Activated CD8-positive, alpha-beta memory T cell treated with anti-CD3 and anti-CD28 coated beads, Interleukin-2, amount 50 U/mL, for 48 hours (primary cell): ENCODE measurements at places on chromosomes 12 and 14.

- DNase-seq = no peak
Measured at GRCh38 chr12:130920119-130920703, 33.5 kb upstream of the ADGRD1 start.

DNA sequence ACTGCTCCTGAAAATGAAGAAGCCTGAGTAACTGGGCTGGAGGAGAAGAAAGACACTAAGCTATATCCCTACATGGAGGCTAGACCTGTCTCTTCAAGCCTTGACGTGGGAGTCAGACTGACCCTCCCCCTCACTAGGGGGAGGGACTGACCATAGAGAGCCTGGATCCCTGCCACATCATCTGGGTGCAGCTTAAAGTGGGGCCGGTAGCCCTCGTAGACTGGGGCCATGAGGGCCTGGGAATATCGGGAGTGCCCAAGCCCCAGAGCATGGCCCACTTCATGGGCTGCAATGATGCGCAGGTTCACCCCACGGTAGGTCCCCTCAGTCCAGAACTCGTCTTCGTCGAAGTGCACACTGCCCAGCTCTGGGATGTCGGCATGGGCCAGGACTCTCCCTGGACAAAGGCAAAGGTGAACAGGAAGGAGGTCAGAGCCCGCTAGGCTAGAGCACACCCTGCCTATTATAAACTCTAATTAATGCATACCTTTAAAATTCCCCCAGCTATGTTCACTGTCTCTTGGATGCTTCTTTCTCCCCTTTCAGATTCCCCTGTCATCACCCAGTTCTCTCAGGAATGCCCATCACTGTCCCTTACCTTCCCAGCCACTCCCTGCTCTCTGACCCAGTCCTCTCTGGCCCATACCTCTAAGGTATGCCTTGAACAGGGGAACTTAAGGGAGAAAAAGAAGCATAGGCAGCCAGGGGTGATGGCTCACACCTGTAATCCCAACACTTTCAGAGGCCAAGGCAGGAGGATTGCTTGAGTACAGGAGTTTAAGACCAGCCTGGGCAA, 3.2 kb downstream of the MMP19 start:
- no peak for DNase-seq

GRCh38 chr12:105738051-105738450, 400.7 kb downstream of the NUAK1 start:
- no peak for DNase-seq

DNA sequence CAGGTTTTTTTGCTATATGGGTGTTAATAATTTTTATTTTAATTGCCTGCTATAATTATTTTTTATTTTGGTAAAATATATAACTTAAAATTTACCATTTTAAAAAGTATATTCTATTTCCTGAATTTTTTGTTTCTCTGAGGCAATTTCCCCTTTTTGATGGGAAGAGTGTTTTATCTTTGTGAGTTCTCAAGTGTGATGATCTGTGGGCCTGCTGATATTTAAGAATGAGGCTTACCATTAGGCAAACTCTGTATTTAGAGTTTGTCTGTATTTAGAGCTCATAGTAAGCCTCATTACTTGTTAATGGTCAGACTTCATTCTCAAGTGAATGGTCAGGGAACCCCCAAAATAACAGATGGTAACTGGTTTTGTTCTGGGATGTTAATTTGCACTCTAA, 48.0 kb downstream of the WNK1 start:
- DNase-seq = no peak

GRCh38 chr12:62760779-62761178, 174.2 kb downstream of the PPM1H start:
- DNase-seq = no peak

DNA sequence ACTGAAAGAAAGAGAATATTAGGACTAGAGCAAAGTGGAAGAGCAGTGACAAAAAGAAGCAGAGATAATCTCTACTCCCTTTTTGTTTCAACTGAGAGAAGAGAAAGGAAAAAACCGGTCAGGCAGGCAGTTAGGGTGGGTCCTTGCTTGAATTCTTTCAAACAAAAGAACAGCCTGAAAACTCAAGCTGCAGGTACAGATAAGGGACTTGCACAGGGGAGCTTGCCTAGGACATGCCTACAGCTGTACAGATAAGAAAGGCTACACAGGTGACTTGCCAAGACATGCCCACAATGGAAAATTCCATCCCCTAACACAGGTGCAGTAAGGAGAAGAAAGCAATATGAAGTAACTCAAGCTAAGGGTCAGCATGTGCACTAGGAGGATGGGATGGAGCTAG, 532.2 kb upstream of the MIS18BP1 start:
- no peak for DNase-seq

GRCh38 chr14:79809849-79810612, 401.3 kb downstream of the DIO2 start:
- no peak for DNase-seq
